ENCODE measurements at places on chromosomes 2 and 18.

GRCh38 chr2:103135679-103136078 lies 373.8 kb downstream of the TMEM182 start:
- DNase-seq, result no peak

DNA sequence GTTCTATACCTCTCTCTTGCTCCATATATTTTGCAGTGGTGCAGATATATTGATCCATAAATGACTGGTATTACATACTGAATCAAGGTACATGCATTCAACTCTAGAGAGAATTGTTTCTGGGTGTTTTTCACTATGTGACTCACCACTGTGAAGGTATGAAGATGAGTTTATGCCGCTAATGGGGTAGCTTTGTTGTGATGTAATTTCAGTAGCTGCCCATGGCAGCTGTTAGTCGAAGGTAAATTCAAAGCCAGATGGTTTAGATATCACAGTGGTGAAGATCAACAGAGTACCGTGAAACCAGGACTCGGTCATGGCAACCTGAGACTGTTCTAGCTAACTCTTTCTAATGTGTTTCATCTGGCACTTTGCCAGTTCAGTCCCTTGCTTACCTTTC lies 50.4 kb downstream of the PKP4 start:
- no peak for DNase-seq

DNA sequence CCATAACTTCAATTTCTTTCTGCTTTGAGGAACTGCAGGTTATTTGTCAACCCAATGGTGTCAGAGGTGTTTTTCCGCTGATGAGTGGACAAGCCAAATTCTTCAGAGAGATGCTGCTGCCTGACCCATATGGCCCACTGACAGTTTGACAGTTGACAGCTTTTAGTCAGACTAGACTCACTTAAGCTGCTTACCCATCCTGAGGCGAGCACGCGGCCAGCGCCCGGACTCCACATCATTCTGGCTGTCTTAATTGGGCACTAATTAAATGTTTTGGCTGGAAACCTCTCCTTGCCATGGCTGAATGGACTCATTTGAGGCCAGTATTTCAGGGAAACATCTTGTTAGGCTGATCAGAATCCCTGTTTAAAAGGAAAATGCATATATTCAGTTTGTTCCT lies 316.1 kb upstream of the FANCL start:
- DNase-seq, result peak; percentile 22

DNA sequence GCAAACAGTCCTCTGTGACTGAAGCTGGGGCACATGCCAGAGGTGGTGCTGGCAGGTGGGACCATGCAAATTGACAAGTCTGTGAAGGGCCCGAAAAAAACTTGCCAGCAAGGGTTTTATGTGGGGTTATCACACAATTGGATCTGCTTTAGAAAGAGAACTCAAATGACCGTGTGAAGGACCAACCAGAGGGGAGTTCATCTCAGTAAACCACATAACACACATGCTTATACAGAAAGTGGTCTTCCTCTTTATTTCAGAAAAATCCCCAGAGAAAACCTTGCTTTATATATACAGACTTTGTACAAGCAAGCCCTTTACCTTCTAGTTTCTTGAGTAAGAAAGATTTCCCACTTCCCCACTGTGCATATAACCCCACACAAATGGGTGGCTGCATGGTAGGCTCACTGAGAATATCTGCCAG lies 46.7 kb downstream of the KIDINS220 start:
- no peak for DNase-seq

- DNase-seq, result no peak
Observed at GRCh38 chr2:222753251-222753824, 81.9 kb downstream of the MOGAT1 start.

- no peak for DNase-seq
Observed at GRCh38 chr2:27086724-27087593, at the start of gene KHK. Gene KHK, plus strand, starts transcription at chr2:27086772. Its CDS starts 488 bp downstream, at chr2:27087260.

DNA sequence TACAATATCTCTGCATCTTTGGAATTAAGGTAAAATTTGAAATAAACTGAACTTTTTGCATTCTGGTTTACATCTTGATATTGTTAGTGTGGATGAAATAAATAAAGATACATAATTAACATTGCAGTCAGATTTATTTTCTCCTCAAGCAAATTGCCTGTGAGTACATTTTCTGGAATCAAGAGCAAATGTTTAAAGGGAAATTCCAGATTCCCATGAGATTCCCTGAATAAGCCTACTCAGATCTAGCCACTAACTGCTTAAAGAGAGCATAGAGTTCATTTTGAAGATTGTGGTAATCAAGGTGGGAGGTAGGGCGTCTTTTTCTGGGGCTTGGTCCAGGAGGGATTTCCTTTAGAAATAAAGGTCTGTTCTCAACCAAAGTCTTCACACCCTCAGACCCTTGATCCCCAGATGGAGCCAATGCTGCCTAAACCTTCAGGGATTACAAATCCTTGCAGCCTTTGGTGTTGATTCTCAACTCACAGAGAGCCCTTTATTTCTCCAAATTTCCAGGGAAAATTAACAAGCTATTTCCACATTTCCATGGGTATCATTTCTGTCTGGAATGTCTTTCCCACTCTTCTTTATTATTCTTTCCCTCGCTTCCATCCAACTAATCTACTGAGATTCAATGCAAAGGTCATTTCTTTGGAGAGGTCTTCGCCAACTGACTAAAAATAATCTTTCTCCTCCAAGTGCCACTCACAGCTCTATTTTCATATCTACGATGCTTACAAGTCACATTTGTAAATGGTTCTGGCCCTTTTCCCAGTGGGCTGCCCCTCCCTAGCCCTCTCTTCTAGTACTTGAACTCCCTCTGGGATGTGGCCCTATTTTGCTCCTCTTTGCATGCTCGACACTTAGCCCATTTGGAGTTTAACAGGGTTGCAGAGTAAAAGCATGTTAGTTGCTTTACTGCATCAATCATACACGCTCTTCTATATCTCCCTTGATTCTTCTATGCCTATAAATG lies 79.8 kb upstream of the SPATS2L start:
- no peak for DNase-seq

DNA sequence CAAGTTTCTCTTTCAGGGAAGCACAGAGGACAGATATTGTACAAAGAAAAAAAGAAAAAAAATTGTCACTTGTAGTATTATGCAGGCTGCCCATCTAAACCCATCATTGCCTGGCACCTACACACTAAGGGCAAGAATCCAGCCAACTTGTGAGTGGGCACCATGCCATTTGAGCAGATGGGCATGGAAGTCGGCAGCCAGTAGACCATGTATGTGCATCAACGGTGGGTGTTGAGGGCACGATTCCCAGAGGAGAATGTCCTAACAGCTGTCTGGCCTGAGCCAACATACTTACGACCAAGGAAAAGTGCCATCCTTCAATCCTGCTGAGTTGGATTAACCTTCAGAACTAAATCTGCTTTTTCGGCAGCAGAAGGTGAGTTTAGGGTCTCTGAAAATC lies 63.9 kb downstream of the ARHGAP15 start:
- DNase-seq, result peak; percentile 96

DNA sequence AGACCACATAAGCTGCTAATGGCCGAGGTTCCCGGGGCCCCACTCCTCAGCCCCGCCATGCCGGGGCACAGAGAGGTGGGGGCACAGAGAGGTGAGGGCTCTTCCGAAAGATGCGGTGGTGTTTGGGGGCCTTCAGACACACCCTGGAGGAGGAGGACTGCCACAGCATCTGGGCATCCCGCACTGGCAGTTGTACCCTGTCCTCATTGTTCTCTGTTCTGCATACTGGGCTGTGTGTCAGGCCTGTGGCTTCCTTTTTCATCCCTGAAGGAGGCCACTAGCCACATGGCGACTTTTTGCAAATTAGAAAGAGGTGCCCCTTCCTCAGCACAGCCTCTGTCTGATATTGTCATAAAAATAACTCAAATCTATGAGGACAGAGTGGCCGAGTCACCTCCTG lies 150.1 kb downstream of the CTIF start:
- no peak for DNase-seq

DNA sequence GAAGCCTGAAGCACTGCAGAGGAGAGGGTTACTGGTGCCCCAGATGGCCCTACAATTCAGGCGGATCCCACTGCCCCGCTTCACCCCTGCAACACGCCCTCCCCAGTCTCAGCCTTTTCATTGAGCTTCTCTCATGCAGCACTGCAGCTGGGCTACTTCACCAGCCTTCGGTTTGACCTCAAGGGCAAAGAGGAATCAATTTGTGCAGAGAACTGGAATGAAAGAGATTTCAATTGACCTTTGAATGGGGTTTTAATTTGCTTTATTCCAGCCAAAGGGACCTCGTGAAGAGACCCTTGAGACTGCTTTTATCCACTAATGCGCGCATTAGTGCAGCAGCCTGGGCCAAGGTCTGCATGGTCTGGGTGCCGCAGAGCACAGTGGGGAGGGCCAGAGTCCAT lies 8.8 kb upstream of the POMC start:
- no peak for DNase-seq

GRCh38 chr2:88837511-88838160 lies 146.2 kb downstream of the RPIA start:
- no peak for DNase-seq

DNA sequence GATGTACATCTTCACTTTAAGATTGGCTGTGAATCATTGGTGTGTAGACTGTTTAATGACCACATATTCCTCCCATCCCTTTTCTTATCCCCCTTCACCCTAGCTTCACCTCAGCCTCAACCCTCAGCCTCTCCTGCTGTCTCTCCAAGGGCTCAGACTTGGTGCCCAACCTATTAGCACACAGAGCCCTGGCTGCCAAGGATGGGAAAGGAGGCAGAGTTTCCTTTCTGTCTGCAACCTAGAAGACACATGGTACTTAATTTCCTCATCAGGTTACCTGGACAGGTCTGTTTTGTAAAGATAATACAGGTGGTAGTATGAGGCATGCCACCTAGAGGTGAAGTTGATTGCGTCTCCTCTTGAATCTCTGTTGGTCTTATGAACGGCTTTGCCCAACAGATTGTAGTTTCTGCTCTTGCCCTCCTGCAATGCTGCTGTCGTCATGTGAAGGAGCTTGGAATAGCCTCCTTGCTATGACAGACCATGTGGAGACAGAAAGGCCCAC lies 44.5 kb upstream of the RMND5A start:
- no peak for DNase-seq

- no peak for DNase-seq
Observed at GRCh38 chr2:219722276-219722879, 94.9 kb downstream of the SLC4A3 start.

DNA sequence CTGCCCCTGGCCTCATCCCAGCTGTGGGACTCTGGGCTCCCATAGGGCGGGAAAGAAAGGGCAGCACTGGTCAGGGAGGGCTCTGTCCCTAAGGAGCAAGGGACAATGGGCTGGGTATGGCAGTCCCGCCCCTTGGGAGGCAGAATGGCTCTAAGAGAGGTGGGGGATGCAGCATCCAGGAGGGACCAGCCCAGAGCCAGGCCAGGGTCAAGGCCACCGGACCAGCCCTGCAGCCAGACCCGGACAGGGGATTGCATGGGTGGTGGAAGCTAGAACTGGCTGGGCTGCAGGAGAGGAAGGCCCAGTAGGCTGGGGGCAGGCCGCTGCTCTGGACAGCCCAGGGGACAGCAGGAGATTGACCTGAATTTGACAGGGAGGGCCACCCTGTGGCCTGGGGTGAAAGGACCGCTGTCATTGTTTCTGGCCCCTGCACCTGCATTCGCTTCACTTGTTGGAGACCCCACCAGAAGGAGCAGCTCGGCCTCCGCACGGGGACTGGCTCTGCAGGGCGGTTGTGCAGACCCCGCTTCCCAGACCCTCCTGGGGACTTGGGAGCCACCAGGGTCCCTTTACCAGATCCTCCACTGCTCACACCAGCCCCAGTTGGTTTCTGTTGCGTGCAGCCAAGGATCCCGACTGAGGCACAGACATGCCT lies 14.6 kb downstream of the RAMP1 start:
- no peak for DNase-seq

DNA sequence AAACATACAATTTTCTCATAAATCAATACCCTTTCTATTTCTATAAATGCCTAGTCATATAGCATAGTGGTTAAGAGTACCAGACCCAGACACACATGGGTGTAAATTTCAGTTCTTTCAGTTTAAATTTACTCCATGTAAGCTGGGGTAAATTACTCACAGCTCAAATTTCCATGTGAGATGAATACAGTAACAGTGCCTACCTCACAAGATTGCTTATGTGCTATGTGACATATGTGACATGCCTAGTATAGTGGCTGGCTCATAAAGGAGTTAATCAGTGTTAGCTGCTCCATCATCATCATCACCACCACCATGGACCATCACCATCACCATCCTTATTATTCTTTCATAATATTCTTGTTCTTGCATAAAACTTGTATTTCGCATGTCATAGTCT lies 61.6 kb upstream of the CD302 start:
- no peak for DNase-seq

DNA sequence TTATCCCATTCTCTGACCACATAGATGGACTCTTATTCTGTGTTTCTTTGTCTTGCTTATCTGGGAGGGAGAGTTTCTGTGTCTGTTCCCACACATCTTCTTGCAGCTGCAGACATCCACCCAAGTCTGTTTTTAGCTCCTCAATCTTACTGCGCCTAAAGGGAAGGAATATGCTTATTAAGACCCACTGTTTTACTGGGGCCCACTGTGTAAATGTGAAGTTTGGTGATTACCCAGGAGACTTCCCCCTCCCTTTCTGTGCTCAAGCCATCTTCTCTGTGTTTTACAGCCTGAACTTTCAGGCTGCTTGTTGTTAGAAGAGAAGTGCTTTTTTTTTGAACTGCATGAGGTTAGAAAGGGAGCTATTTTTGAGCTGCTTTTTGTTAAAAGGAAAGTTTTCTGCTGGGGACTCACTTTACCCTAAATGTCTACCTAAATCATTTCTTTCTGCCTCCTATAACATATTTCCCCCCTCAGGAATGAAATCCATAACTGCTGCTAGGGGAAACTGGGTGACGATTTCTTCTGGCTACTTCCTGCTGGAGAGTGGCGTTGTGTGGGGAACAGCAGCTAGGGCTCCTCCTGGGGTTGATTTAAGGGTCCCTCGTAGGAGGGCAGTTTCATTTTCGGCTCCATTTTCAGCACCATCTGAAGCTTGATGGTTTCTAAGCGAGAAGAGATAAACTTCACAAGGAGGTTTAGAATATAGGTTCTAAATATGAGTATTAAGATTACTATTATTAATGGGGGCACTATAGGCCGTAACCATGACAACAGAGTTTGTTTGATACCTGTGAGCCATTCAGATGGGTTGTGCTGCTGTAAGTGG lies 39.5 kb upstream of the GMCL1 start:
- DNase-seq, result no peak

- no peak for DNase-seq
Observed at GRCh38 chr2:113060796-113061195, 1.8 kb downstream of the IL36RN start.

Measured in NCI-H446 (cell line).